ENCODE measurements at places on chromosomes 2 and 18.

- no peak for DNase-seq
These were observed 95.1 kb downstream of the MYO5B start for GRCh38 chr18:50099725-50100407.

- no peak for DNase-seq
These were observed 197.3 kb downstream of the CELF4 start for GRCh38 chr18:37368110-37368954.

- DNase-seq, result no peak
These were observed 33.3 kb upstream of the ALPP start for GRCh38 chr2:232345251-232345650.

GRCh38 chr18:23922939-23923338 lies 91.6 kb upstream of the TTC39C start:
- DNase-seq, result no peak

DNA sequence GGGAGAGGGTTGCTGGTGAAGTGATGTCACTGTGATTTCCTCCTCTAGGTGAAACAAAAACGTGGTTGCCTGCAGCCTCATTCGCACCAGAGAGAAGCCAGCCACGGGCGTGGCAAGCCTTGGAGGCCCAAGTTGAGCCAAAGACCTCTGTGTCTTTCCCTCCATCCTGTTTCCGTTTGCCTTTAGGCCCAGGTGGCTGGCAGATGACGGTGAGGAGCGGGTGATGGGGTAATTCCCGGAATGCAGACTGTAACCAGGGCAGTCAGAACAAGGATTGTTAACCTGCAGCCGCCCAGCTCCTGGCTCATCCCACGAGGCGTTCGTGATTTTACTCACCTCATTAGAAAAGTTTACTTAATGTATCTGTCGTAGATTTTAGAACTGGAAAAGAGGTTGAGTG lies 14.4 kb downstream of the CTIF start:
- DNase-seq, result no peak

- DNase-seq, result no peak
These were observed 2.3 kb downstream of the RFTN2 start for GRCh38 chr2:197673106-197673505.

GRCh38 chr18:12701161-12701560 lies 1.4 kb downstream of the CEP76 start:
- no peak for DNase-seq

DNA sequence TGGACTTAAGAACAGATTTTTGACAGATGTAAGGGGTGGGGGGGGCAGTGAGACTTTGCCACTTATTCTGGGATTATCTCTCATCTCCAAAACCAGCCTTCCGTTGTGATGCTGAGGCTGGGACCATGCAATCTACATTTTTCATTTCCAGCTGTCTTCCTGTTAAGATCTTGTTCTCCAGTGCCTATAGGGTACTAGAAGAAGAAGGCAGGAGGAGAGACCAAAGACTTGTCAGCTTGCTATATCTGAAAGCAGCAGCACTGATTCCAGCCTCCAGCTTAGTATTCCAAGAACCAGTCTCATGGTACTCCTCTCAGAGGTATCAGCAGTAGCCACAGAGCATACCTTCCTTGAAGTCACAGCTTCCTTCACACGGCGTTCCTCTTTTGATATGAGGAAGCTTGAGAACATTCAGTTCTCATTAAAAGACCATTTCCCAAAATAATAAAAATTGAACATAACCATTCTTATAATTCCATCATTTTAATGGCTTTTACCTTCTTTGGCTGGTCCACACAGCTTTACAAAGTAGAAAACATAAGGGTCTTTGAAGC lies 49.8 kb downstream of the USP34 start:
- no peak for DNase-seq

- DNase-seq, result no peak
These were observed 31.6 kb upstream of the TRIB2 start for GRCh38 chr2:12685145-12685544.

DNA sequence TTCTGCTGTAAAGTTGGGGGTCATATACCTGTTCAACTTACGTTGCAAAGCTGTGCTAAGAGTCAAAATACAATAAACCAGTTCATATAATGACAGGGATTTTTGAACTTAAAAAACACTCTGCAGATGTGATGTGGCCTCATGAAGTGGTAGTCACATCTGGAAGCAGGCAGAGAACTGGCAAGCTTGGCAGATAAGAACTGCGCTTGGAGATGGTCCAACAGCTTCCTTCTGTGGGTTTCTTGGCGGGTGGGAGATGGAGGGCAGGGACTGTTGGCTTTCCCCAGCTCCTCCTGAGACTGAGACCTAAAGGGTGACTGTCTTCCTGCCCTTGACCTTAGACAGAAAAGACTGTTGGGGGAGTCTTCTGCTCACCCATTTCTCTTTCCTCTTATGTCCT lies 140.4 kb downstream of the CTIF start:
- DNase-seq, result no peak

GRCh38 chr2:15642011-15642814 lies 50.5 kb downstream of the DDX1 start:
- no peak for DNase-seq

DNA sequence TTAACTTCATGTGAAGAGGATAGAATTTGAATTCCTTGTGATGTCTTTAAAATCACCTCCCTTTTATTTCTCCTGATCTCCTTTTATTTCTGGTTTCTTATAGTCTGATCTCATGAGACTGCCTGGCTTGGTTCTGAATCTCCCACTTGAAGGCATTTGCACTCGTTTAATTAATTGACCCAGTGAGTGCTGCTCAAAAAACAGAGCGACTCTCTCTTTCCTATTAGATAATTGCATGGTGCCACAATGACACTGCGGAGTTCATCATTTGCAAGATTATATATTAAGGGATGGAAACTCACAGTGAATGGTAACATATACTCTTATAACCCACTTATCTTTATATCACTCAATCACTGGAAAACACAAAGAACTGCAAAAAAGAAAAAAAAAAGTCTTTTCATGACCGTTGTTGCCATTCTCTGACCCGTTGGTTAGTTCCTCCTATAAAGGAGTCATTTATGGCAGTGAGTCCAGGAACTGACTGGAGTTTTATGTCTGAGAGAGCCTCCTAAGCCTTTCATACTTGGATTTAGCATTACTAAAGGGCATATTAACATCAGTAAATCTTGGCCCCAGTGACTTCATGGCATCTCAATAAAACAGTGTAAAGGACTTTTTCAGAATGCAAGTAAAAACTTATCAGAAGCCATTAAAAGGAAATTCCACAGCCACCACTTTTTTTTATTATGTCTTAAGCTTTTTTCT lies 103.3 kb upstream of the EPHA4 start:
- no peak for DNase-seq

DNA sequence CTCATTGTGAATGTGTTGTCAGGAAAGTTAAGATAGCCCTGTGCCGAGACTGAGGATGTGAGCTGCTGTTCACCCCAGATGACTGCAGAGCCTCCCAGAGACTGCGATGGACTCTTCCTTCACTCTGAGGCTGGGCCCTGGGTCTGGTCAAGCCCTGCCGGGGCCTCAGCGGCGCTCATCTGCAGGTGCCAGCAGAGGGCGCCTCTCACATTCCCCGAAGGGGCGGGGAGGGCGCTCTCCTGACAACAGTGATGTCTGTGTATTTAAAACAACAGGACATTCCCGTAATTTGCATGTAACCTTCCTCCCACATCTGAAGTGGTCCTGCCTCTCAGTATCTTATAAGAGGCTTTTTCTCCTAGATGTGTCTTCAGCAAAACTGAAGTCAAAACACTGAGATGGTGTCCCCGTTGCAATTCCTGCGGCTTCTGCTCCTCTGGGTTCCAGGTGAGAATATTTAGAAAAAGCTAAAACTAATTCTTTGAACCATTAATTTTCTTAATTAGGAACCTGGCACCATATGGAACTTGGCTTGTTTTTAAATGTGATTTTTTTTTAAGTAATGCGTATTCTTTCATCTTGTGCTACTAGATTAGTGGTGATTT lies 1377.9 kb downstream of the RPIA start:
- no peak for DNase-seq

- DNase-seq, result no peak
These were observed 98.1 kb upstream of the ZFP36L2 start for GRCh38 chr2:43324259-43325106.

DNA sequence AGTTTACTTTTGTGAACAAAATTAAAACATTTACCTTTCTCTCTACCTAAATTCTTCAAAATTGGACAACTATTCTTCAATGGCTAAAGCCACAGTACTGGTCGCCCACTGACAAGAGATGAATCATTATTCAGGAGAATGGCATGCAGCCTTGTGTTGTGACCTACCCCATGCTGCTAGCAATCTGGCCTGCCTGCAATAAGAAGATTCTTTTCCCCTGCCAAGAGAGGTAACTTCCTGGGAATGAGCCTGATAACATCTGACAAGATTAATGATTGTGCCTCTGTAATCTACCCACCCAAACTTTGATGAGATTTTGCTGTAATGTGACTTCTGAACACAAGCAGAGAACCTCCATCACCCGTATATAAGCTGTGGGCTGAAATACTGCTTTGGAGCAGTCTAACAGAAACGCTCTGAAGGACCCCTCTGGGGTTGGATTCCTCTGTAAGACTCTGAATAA lies 47.0 kb upstream of the ST3GAL5 start:
- no peak for DNase-seq

DNA sequence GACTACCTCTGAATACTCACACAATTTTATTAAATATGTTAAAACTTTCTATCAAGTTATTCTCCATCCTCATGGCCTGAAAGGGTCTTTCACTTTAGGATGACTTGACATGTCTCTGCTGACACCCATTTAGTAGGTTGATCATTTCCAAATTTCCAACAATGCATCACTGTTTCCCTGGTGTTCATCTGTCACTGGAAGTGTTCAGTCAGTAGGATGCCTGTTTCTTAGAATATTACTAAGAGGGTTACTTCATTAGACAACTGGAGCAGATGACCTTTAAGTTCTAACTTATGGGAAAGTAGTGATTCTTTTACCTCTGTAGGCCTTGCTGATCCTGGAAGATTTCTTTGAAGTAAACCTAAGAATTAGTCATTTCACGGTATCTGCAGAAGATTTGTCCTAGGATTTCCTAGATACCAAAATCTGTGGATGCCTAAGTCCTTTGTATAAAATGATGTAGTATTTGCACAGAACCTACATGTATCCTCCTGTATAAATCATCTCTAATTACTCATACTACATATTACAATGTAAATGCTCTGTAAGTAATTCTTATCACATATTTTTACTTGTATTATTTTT lies 77.7 kb downstream of the MAP3K20 start:
- no peak for DNase-seq

GRCh38 chr2:190805126-190805525 lies 75.5 kb upstream of the GLS start:
- DNase-seq, result no peak

GRCh38 chr2:29305762-29306161 lies 190.5 kb downstream of the CLIP4 start:
- DNase-seq, result no peak

GRCh38 chr2:240528406-240529040 lies 29.3 kb downstream of the ANKMY1 start:
- no peak for DNase-seq

GRCh38 chr18:31510319-31510718 lies 12.3 kb downstream of the DSG2 start:
- DNase-seq, result no peak
